CD4-positive, alpha-beta T cell treated with Interleukin-10 for 1 hour (primary cell): ENCODE measurements at places on chromosomes 1 and 21.

GRCh38 chr1:153057375-153057774 is at the start of gene SPRR2A:
SPRR2A (minus strand) TSS chr1:153057512; CDS start chr1:153056735, 777 bp downstream.
- DNase-seq: no peak

- no peak for DNase-seq
These were observed 107.6 kb upstream of the NFIA start for GRCh38 chr1:60974524-60975372.

DNA sequence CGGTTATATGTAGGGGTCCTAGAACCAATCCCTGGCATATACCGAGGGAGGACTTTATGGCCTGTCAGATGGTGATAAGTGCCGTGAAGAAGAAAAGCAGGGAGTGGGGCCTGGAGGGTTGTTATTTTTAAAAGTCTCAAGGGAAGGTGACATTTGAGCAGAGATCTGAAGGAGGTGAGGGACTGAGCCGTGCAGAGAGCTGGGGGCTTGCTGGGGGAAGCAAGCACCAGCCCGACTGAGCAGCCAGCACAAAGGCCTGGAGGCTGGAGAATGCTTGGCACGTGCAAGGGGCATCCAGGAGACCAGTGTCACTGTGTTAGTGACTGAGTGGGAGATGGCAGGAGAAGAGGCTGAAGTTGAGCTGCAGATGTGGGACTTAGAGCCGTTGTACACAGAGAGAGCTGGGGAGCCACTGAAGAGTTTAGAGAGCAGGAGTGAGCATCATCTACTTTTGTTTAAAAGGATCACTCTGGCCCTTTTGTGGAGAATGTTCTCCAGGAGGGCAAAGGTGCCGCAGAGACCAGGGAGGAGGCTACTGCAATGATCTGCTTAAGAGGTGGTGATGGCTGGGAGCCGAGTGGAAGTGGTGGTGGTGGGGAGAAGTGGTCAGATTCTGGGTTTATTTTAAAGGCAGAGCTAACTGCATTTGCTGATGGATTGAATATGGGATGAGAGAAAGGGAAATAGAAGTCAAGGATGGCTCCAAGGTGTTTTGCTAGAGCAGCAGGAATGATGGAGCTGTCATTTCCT is 31.2 kb downstream of the PTPRU start:
- DNase-seq: no peak

GRCh38 chr1:178134061-178134460 is 40.2 kb downstream of the RASAL2 start:
- no peak for DNase-seq

GRCh38 chr1:29478151-29478791 is 241.9 kb downstream of the PTPRU start:
- no peak for DNase-seq

- DNase-seq: no peak
These were observed 30.7 kb upstream of the RRP15 start for GRCh38 chr1:218254296-218254946.

- no peak for DNase-seq
These were observed 157.8 kb upstream of the KAZN start for GRCh38 chr1:14440731-14441130.

DNA sequence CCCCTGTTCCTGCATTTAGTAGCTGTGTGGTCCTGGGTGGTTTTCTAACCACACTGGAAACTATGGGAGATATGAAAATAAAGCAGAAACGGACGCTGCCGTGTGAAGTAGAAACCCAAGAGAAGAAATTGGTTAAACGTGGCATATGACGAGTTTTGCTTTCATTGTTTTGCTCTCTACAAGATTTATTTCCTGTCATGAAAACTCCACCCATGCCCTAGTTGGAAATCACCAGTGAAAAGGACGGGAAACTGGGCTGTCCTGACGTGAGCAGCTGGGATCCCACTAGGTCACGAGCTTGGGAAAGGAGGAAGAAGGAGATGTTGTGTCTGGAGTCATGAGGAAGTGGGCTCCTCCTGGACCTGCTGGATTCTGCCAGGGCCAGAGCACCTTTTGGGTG is 120.8 kb upstream of the GADD45A start:
- DNase-seq: no peak

GRCh38 chr1:46749921-46750404 is 31.0 kb upstream of the EFCAB14 start:
- DNase-seq: no peak

GRCh38 chr1:58902830-58903513 is 119.1 kb upstream of the JUN start:
- no peak for DNase-seq

- DNase-seq: no peak
These were observed 103.0 kb upstream of the PLPPR5 start for GRCh38 chr1:99107680-99108079.

DNA sequence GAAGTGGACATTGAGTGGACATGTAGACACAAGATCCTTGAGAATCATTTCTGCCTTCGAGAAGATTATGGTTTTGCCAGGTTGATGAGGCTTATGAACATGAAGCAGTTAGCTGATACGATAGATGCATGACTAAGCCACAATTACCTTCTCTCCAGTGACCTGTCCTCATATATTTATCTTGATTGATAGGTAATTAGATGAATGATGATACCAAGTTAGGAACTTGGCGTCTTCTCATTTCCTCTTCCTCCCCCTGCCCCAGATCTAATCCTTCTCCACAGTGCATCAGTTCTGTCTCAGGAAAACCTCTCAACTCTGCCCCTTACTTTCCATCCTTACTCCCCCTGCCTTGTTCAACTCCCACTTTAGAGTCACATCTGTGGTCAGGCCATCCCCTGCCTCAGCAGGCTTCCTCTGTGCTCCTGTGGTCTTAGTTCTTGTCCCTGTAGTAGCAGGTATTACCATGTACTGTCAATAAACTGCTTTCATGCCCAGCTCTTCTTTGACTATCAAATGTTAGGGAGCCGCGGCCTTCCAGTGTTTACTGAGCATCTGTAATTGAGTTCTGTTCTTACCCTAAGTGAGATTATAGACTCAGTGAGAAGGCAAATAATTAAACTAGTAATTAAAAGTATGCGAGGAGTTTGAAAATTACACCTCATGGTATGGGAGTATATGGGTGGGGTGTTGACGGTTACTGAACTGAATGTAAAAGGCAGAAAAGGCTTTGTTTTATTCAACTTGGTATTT is 5.1 kb downstream of the ST6GALNAC3 start:
- DNase-seq: no peak

DNA sequence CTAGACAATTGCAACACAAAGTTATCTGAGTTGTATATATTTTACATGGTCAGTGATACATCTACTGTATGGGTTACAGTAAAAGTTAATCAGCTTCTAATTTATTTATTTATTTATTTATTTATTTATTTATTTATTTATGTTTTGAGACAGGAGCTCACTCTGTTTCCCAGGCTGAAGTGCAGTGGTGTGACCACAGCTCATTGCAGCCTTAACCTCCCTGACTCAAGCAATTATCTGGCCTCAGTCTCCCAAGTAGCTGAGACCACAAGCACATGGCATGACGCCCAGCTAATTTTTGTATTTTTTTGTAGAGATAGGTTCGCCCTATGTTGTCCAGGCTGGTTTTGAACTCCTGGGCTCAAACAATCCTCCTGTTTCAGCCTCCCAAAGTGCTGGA is 241.6 kb downstream of the PTPRC start:
- DNase-seq: no peak

GRCh38 chr1:159753386-159753785 is 27.4 kb upstream of the DUSP23 start:
- no peak for DNase-seq

- no peak for DNase-seq
These were observed 16.0 kb upstream of the STUM start for GRCh38 chr1:226532553-226532952.

DNA sequence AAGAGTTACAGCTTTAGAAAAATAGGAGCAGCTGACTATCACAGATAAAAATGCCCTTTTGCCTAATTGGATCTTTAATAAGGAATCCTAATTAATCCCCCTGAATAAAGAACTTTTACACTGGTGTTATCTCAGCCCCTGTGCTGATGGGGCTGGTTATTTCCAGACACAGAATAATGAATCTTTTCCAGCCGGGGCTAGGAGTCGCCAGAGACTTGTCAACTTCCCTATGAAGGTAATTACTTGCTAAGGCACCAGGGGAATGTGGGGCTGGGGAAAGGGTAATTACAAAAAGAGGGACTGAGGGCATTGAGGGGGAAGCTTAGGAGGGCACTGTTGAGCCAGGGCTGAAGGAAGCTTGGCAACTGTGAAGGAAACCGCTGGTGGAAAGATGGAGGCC is 34.5 kb downstream of the HMGB4 start:
- DNase-seq: no peak
